Fibroblast of villous mesenchyme (primary cell): ENCODE measurements at places on chromosomes 16 and 17.
A peak's percentile ranks its signal among the peaks of the same experiment; 100 is the strongest.

DNA sequence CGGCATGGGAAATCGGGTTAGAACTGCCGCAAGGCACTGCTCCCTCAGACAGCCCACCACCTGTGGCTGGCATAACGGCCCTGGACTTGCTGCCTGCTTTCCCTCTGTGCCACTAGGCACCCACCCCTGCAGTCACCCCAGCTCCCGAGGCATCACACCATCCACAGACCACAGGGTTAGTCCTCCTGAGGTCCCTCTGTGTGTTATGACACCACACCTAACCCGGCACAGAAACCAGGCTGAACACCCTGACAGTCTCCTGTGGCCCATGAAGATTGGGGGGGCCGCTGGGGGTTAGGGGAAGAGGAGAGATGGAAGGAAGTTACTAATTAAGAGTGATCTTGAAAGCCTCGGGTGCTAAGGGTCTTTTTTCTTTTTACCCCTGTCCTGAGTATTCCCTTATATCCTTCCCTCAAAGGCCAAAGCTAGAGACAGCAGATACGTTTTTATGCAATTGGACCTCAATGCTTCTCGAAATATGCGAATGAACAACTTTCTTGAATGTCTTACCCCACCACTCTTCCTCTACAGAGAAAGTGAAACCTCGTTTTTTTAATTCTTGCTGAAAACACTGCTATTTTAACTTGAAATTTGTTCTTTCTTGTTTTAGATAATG lies 7.0 kb downstream of the CYTH1 start:
- no peak for DNase-seq

DNA sequence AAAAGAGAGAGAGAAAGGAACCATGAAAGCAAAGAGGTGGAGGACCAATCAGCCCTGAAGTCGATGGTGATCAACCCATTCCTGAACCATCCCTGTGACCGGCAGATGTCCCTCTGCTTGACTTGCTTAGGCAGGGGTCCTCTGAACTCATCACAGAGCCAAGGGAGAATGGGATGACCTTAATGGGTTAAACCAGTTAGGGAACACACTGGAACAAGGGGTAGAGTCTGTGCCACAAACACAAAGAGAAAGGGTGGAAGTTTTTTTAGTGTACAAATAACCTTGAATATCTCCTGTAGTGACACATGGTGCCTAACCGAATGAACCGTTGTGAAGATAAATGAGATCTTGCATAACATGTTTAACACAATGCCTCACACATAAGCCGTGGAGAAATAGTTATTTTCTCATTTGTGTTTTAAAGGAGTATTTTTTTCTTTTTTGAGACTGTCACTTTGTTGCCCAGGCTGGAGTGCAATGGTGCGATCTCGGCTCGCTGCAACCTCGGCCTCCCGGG lies 11.2 kb downstream of the NAA60 start:
- no peak for DNase-seq

DNA sequence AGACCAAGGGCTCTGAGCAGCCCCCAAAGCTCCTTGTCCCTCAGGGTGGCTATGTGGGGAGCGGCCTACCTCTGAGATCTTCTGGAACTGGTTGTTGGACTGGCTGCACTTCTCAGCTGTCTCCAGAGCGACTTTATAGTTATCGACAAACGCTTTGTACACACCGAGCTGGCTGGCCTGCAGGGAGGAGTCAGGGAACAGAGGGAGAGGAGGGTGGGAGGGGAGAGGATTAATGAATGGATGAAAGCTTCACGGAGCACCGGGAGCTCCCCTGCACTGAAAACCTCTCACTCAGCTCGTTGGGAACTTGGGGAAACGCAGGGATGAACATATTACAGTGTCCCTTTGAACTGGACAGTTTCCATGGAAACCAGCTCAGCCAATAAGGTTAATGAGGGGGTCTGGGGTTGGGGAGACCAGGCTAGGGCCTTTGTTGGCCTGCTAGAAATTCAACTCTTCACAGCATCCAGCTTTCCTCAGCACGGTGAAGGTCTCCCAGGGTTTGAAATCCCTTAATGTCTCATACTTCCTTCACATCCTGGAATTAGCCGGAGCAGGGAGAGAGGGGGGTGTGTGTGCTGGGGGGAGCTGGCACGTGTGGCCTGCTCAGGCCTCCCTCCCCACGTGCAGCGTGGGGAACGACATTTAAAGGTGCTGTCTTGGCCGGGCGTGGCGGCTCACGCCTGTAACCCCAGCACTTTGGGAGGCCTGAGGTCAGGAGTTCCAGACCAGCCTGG lies 86.7 kb downstream of the TIMM22 start:
- DNase-seq, result no peak

- peak; percentile 76 for DNase-seq
Observed at GRCh38 chr16:25135254-25135878, 23.8 kb downstream of the LCMT1 start.

DNA sequence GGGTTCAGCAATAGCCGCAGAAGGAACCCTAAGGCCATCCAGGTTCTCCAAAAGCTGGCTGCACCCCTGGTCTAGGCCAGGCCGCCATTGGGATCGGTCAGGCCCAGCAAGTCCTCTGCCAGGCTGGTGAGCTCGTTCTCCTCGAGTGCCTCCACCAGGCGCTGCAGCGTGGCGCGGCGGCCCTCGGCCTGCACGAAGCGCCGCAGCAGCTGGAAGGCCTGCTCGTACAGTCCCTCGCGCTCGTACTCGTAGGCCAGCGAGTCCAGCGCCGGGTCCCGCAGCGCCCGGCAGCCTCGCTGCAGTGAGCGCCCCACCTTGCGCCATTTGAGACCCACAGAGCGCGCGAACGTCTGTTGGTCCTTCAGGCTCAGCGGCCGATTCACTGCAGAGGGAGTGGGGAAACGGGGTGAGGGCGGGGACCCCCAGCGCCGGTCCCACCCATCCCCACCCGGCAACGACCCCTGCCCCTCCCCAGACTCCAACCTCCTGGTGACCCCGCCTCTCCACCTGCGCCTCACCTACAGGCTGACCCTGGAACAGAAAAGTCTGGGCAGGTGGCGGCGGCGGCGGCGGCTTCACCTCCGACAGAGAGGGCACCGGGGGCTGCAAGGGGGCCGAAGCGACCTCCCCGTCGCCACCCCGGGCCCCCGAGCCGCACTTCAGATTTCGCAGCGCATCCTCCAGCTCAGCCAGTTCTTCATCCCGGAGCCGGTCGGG lies 3.9 kb upstream of the B3GNT9 start:
- no peak for DNase-seq

DNA sequence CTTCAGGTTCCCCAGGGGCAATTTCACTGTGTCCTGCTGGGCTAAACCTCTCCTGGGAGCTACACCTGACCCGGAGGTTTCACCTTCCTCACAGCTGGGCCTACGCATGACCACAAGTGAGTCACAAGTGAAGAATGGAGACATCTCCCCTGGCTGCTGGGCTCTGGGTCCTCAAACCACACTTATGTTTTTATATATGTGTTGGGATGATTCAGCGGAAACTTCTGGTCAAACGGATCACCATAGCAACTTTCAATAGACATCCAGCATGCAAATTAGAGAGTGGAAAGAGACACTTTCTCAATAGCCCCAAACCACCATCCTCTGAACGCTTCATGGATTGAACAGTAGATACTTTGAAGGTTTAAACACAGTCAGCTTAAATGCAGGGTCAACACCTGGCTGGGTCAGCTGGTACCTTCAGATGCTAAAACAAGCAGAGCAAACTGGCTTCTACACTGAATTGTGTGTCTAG lies 28.0 kb upstream of the MAF start:
- DNase-seq, result peak; percentile 69

- no peak for DNase-seq
Observed at GRCh38 chr17:74198694-74199093, 4.8 kb upstream of the RPL38 start.

DNA sequence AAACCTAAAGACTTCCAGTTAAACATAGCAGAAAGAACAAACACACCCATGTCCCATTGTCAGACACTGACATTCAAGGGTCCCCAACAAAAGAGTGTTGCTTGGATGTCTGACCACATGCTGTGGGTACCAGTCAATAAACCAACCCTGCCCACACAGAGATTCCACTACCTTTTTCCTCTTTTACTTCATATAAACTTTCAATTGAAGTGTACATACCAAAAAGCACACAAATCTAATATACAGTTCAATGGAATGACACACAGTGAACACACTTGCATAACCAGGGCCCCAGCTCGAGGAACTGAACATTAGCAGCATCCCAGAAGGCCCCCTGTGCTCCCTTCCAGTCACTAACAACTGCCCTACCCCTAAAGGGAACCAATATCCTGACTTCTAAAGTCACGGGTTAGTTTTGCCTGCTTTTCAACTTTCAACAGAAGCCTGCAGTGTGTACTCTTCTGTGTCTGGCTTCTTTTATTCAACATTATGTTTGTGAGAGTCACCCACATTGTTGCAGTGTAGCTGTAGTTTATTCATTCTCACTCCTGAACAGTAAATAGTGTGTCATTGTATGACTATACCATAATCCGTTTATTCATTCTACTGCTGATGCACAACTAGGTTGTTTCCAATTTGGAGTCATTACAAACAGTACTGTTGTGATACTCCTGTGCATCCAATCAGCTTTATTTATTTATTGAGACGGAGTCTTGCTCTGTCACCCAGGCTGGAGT lies 18.0 kb downstream of the CFDP1 start:
- no peak for DNase-seq

DNA sequence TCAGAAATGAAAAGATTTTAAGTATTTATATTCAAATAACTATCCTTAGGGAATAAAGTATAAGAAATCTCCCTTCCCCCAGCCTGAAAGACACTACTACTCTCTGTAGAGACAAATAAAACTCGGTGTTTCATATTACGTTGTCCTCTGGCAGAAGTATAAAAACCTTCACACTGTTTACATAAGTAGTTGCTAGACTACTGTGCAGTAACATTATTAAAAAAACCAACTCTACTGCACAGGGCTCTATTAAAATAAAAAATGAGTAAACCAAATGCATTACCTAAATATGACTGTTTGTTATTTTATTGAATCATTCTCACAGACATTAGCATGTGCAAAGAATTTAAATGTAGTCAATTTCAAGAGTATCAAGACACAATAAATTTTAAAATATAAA lies 67.4 kb downstream of the MED13 start:
- peak; percentile 46 for DNase-seq

- no peak for DNase-seq
Observed at GRCh38 chr16:50578137-50578536, 29.9 kb downstream of the NKD1 start.

- DNase-seq, result peak; percentile 74
Observed at GRCh38 chr17:82338858-82339633, 5.5 kb upstream of the SECTM1 start.

DNA sequence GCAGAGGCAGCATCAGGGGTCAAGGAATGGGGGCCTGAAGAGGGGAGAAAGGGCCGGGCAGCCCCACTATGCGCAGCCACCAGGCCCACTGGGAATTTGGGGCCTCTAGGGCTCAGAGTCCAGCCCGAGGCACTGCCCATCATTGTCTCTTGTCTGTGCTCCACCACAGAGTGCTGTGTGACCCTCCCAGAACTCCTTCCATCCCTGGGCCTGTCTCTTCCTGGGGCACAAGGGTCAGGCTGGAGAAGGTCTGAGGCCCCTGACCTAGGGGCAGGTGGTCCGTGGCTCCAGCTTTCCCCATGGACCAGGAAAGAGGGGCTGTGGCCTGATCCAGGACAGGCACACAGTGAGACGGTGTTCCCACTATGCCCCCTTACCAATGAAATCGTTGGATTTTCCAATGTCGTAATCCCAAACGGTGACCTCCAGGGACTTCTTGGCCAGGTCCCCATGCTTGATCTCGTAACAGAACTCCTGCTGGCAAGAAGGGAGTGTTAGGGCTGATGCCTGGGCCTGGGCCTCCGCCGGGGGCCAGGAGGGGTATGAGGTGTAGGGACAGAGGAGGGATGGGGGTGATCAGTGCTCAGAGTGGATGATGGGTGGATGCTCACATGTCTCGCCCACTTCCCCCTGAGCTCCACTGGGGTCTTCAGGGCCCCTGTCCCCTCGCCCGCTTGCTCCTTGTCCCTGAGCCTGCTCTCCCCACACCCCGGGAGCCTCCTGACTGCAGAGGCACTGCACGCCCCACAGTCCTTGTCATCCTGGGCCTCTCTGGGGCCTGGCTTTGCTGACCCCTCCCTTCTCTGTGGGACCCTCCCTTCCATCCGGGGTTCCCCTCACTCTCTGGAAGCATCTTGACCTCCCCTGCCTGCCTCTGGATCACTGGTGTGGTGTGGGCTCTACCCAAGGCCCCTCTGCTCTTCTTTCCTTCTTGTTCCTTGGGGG lies 10.7 kb downstream of the SCGB1C2 start:
- DNase-seq, result no peak

DNA sequence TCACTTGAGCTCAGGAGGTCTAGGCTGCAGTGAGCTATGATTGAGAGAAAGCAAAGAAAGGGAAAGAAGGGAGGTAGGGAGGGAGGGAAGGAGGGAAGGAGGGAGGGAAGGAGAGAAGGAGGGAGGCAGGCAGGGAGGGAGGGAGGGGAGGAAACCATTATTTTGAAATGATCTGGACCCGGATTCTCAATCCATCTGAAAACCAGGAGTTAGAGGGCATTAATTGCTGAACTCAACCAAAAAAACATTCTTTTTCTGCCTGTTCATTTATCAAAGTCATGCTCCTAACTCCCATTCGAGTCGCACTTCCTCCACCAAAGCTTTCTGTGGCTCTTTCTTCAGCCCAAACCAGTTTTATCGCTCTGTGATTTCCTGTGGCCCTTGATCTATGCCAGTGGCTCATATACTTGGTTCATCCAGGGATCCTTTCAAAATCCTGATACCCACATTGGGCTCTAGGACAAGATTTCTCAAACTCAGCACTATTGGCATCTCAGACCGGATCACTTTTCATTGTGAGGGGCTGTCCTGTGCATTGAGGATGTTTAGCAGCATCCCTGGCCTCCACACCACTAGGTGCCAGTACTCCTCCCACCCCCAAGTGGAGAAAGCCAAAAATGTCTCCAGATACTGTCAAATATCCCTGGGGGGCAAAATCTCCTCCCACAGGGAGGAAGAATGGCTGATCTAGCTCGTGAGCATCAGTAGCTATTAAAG lies 38.2 kb downstream of the CMTM4 start:
- DNase-seq, result no peak

GRCh38 chr17:65231086-65231485 lies 93.9 kb downstream of the RGS9 start:
- no peak for DNase-seq

DNA sequence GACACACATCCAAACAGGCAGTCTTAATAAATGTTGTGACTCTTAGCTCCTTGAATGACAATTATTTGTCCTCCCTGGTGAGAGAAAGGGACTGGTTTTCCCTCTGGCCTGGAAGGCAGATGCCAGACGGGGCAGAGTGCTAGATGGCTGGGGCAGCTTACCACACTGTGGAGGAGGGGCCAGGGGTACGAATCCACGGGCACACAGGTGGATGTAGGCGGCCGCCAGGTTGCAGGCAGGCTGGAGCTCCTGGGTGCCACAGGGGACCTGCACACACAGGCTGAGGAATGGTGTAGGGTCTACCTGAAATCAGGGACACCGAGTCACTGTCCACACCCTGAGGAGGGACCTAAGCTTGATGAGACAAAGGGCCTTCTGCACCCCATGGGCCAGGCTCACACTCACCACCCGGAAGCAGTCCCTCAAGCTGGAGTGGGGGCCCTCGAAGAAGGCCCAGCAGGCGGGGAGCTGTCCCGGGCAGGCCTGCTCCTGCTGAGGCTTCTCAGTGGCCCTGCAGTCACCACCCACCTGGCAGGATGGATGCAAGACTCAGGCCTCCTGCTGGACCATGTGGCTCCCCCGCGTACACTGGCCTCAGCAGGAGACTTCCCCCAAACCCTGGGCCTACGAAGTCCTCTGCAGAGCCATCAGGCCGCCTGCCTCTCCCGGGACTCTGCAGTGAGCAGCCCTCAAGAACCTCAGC lies 38.4 kb downstream of the RMI2 start:
- DNase-seq, result no peak
